Progenitor cell of endocrine pancreas (in vitro differentiated cells): ENCODE measurements at places on chromosomes 2 and 18.

DNA sequence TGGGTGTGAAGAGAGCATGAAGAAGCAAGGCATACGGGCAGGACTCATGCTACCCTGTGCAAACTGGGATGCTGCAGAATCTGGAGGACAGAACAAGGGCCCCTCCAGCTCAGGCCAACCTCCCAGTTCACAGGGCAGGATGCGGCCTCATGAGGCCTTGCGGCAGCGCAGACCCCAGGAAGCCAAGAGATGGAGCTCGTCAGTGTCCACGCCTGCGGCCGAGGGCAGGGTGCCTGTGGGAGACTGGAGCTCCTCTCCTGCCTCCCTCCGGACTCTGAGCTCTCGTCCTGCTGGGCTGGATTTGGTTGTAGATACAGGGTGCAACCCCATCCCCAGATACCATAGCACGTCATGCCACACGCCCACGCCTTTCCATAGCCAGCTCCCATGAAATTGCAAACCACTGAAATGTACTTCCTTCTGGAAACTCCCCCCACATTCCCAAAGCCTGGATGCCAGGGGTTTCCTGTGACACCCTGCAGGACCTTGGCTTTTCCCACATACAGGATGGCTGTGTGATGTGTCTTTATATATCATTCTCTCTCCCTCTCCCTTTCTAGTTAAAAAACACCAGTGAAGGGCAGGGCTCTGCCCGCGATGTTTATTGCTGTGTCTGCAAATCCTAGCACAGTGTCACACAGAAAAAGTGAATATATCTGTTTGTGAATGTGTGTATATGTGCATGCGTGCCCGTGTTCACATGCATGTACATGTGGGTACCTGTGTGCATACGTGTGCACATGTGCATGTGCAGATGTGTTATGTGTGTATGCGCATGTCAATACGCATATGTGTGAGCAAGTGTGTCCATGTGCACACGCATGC, 12.3 kb upstream of the SNTG2 start:
- DNase-seq, result no peak

DNA sequence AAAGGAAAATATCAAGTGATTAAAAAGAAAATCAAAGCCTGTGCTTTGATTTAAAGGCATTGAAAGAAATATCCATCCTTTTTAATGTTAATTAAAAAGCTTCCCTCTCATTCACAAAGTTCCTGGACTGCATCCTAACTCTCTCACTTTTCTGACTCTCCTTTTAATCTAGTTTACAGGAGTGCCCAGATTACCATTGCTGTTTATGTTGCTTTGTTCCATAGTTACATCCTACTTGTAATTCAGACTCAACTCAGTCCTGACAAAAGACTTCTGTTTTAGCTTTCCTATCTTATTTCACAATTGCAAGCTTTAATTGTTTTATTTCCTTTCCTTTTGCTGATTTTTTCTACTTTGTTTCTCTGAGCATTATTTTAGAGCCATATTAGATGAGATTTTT, 160.7 kb upstream of the DTNA start:
- DNase-seq, result no peak

DNA sequence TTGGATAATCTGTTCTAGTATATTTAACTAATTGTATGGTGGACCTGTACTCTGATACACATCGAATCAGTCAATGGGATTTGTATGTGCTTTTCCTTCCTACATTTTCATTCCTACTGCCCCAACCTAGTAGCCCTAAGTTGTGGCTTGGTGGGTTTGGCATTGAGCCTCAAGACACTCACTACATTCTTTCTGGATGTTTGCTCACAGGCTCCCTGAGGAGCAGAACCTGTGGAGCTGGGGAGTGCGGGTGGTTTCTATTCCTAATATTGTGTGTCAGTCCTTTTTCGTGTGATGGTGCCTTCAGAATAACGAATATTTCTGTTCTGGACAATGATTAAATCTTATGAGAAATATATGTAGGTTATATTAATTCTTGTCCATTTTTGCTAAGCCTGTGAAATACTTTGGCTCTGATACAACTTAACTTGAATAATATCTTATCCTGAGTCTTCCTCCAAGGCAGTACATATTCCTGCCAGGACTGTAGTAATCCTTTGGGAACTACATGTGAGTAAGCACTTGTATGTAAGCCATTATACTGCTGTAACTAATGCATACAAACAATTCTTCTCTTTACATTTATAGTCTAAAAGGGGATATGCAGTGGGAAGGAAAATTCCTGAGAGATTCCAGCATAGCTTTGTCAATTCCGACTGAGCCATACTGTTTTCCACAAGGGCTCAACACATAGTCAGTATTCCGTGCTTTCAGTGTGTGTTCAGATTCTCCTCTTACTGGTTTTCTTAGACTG, 150.6 kb downstream of the AGPS start:
- DNase-seq, result no peak

- DNase-seq, result no peak
Measured at GRCh38 chr2:26854283-26854827, 6.4 kb downstream of the DPYSL5 start.

GRCh38 chr2:239602290-239603282, 201.8 kb upstream of the HDAC4 start:
- peak; percentile 5 for DNase-seq

GRCh38 chr2:206556357-206556949, 85.8 kb upstream of the FAM237A start:
- DNase-seq, result no peak

GRCh38 chr18:30920351-30920750, 122.2 kb downstream of the DSC3 start:
- DNase-seq, result no peak

GRCh38 chr2:108938077-108938710, 50.8 kb downstream of the EDAR start:
- DNase-seq, result no peak

GRCh38 chr18:68298330-68298729, 416.6 kb downstream of the TMX3 start:
- no peak for DNase-seq

DNA sequence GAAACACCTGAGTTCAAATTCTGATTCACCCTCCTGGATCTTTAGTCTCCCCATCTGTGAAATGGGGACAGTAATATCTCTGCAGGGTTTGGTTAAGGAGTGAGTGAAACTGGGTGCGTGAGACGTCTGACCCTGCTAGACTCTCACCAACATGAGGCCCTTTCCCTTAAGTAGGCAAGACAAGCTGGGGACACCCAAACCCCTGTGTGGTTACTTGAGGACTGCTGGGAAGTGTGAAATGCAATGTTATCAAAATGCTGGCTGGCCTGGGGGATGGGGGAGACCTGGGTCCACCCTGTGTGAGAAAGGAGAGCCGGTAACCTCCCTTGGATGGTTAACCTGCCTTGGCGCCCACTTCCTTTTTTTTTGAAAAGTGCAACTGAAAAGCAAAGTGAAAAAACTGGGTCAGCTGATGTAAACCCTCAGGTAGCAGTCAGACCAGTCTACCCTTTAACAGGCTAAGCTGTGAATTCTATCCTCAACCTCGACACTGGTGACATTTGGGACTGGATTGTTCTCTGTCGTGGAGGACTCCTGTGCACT, 82.3 kb downstream of the INPP5D start:
- no peak for DNase-seq

- DNase-seq, result no peak
Measured at GRCh38 chr2:73197579-73197978, 4.8 kb upstream of the NOTO start.

DNA sequence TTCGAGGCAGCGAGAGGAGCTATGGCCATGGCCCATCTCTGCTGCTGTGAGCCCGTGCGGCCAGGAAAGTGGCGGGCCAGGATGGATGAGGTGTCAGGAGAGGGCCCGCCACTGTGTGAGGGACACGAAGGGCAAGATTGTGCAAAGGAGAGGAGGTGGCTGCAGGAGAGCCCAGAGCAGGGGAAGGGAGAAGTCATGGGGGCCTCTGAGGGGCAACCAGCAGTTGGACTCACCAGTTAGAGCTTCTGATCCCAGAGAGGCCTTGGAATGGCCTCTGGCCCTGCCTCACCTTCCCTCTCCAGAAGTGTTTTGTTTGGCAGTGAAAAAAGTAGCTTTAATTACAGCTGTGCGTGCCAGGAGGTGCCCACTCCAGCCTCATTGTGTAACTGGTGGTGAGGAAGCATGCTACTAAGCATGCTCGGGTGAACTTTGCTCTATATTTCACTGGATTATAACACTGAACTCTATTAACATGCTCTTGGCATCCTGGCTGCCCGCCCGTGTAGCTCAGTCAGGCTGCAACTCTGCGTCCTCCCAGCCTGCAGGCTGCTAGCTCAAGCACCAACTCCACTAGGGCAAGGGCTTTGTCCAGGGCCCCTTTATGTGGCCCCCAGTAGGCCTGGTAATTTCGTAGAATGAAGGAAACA, 34.2 kb downstream of the IMPA2 start:
- no peak for DNase-seq

DNA sequence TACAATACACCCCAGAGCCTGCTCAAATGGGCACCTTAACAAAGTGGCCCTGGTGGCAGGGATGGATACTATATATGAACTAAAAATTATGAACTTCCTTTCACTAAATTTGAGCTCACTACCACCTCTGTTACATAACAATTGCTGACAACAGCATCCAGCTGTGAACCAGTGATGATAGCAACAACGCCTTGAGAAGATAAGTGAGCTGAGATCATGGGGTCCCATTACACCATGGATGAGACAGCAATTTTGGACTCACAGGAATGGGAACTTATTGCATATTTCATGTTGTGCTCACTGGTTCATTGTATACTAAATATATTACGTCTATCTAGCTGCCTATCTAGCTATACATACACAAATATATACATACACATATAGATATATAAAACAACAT, 16.9 kb upstream of the ALMS1 start:
- DNase-seq, result no peak

DNA sequence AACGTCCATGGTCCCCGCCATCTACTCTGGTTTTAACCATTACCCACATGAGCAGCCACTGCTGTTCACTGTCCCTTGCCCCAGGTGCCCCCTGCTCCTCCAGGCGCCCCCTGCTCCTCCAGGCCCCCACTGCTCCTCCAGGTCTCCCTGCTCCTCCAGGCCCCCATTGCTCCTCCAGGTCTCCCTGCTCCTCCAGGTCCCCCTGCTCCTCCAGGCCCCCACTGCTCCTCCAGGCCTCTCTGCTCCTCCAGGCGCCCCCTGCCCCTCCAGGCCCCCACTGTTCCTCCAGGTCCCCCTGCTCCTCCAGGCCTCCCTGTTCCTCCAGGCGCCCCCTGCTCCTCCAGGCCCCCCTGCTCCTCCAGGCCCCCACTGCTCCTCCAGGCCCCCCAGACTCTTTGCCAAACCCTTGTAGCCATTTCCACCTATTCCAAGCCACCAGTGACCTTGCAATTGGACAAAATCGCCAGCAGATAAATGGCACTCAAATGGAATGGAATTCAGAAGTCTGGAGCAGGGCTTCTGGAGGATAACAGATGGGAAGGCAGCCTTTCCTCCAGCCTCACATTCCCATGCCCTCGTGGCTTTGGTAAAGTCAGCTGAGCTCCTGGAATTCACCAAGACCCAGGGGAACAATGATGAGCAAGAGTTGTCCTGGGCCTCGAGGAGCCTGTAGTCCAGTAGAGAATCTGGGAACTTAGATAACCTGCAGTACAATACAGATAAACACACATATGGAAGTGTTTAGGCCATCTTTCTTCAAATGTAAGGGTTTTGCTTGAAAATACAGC, 13.3 kb upstream of the RPL31 start:
- DNase-seq, result no peak

- DNase-seq, result no peak
Measured at GRCh38 chr18:12478269-12479047, 70.7 kb downstream of the PRELID3A start.
